Stimulated activated CD4-positive, alpha-beta T cell treated with anti-CD3 and anti-CD28 coated beads, Interleukin-15, amount 100 ng/mL, for 24 hours (primary cell): ENCODE measurements at places on chromosomes 16 and 17.

- no peak for DNase-seq
Observed at GRCh38 chr17:42049834-42050392, 488 bp downstream of the C17orf113 start.

DNA sequence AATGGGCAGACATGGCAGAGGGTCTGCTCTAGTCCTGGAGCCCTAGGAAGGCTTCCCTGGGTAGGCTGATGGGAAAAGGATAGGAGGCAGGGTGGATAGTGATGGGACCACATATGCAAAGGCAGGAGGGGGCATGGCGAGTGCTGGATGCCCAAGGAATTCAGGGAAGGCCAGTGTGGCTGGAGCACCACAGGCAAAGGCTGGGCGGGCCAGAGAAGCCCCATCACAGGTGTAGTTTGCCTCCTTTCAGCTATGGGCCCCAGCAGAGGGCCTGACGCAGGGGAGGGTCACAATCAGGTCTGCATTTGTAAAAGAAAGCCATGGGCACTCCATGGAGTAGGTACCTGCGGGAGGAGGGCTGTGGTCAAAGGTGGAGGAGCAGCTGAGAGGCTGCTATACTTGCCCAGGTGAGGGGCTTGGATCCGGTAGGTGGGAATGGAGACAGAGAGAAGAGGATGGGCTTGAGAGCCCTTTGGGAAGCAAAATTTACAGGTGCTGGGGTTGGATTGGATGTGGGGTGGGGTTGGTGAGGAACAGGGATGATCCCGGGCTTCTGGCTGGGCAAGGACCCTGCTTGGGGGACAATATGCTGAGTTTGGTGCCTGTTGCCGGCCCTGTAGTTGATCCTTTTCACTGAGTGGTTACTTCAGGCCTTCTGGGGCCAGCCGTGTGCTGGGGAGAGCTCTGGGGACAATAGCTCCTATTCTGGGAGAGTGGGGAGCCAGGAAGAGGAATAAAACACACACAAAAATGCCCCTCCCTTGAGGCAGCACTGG lies 6.5 kb upstream of the COL1A1 start:
- no peak for DNase-seq

- DNase-seq, result no peak
Observed at GRCh38 chr16:28205117-28205899, 6.5 kb downstream of the XPO6 start.

DNA sequence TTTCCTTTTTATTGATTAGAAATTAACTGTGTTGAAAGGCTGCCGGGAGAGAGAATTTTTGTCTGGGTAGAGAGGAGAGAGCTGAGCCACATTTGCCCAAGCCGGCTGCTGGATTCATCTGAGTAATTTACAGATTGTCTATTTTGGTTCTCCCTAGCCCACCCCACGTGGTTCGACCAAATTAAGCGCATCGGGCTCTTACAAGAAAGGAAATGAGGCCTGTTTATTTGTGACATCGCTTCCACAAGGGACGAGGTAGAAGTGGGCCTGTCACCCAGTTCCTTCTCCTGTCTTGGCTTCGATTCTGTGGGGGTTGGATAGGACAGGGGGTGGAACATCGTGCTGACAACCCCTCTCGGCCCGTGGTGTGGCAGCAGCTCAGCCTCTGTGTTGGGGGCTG lies 42.9 kb downstream of the SYT17 start:
- no peak for DNase-seq

DNA sequence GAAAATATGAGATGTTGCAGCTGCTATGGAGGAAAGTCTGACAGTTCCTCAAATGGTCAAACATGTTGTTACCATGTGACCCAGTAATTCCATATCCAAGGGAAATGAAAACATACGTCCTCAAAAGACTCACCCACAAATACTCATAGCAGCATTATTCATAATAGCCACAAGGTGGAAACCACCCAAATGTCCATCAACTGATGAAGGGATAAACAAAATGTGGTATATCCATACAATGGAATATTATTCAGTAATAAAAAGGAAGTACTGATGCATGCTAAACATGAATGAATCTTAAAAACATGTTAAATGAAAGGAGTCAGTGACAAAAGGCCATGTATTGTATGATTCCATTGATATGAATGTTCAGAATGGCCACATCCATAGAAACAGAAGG lies 140.2 kb downstream of the PITPNC1 start:
- DNase-seq, result no peak

GRCh38 chr17:80892019-80892855 lies 99.4 kb upstream of the CHMP6 start:
- DNase-seq, result peak; percentile 98

- DNase-seq, result no peak
Observed at GRCh38 chr16:50301626-50302471, 35.5 kb downstream of the ADCY7 start.

DNA sequence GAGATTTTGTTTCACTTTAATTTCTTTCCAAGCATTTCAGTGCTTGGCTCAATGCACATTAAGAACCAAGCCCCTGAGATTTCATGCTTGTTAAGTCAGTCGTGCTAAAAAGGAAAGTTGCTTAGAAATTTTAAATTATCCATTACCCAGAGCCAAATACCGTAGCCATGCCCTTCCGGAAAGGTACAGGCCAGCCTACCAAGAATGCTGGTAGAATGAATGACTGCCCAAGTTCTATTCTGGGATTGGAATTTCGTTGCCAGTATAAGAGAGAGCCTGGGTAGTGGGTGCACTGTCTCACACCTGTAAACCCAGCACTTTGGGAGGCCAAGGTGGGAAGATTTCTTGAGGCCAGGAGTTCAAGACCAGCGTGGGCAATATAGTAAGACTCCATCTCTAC lies 194.0 kb downstream of the KATNIP start:
- DNase-seq, result no peak

DNA sequence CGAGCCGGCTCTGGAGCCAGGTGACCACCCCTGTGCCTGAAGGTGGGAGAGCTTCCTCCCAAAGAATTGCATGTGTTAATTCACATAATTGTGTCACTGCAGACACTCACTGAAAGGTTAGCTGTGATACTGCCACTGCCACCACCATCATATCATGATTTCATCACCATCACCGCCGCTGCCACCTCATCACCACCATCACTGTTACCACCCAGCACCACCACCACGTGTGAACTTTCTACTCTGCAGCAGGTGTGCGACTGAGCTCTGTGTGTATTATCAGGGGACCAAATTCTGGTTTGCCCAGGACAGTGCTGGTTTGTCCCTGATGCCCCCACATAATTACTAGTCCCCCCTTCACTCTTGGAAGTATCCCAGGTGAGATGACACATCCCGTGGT lies 15.2 kb downstream of the BCAR1 start:
- DNase-seq, result peak; percentile 48

- no peak for DNase-seq
Observed at GRCh38 chr16:35552763-35553162, 2093.4 kb downstream of the TP53TG3F start.

- no peak for DNase-seq
Observed at GRCh38 chr17:50289278-50289677, 15.0 kb downstream of the TMEM92 start.

DNA sequence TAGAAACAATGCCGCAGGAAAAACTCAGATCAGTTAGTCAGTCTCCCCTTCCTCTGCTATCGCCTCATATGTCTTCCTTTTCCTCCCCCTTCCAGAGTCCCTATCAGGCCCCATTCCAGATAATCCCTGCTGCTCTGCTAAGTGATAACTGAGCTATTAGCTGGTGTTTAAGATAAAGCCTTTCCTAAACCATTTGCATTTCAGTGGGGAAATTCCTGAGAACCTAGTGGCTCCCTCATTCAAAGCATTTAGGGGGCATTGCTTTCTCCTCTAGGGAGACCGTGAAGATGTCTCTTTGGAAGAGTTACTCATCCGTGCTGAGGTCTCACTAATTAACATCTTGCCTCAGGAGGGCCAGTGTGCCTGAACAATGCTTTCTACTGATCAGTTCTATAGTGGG lies 401.6 kb downstream of the NPIPA7 start:
- no peak for DNase-seq

DNA sequence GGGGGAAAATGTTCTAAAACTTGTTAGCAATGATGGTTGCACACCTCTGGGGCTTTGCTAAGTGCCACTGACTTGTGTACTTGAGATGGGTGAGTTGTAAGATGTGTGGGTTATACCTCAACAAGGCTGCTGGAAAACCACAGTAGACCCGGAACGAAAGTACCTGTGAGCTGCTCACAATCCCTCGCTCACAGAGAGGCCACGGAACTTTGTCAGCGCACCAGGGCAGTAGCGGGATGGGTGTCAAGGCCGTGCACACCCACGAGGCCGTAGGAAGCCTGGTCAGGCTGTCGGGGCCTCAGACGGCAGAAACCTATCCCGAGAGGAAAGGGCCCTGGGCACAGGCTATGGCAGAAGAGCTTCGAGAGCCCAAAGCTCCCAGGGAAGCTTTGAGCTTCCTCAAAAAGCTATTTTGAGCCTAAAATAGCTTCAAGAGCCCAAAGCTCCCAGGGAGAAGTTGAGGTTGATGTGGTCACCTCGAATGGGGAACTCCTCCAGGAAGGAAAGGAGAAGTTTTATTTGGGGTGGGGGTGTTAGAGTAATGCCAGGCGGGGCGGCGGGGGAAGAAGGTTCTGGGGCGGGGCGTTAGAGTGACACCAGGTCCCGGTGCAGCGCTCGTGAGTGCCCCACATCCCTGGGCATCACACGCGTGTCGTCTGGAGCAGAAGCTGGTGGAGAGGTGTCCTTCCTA lies 19.0 kb downstream of the CBFA2T3 start:
- peak; percentile 42 for DNase-seq

DNA sequence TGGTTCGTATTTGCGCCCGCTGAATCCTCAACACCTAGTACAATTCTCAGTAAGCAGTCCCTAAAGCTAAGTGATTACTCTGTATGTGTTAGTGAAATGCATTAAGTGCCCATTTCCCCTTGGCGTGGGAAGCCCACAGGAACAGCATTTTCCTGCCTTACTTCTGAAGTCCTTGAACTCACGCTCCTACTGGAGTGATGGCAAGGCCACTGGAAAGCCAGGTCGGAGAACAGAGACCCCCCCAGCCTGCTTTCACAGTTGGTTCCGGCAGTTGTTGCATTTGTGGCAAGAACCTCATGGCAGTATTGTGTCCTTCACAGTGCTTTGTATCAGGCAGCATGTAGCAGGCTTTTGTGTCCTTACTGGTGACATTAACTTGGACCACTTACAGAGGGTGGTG lies 340.7 kb downstream of the CDH13 start:
- DNase-seq, result no peak

DNA sequence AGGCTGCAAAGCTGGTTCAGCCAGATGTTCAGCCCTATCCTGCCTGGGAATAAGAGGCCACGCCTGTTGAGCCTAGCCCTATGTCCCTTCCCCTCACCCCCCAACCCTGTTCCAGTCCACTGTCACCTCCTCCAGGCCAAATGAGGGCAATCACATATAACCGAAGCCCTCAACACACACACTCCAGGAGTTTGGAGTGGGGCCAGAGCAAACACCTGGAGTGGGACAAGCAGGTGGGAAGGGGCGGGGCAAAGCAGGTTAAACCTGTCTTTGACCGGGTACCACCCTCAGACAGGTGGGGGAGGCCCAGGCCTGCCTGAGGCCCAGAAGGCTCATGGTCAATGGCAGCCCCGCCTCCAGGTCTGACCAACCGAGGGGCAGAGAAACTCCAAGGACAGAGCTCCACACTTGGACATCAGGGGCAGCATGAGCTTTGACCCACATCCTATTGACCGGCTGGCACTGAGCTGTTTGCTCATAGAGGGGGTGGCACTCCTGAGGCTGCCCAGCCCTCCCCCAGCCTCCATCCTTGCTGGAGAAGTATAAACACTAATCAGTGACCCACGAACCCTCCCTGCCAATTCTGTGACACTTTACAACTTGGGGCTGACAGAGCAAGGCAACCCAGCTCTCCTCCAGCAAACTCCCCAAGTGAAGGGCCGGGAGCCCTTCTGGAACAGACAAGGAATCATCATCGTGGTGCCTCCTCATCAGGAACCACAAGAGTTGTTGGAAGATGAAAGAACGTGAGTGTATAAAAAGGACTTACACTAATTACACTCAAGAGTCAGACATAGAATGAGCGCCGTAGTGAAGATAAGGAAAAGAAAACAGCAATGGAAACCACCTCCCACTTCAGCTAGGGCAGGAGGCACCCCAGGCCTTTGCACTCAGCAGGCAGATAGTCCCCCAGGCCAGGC lies 1.5 kb downstream of the ESRP2 start:
- no peak for DNase-seq

DNA sequence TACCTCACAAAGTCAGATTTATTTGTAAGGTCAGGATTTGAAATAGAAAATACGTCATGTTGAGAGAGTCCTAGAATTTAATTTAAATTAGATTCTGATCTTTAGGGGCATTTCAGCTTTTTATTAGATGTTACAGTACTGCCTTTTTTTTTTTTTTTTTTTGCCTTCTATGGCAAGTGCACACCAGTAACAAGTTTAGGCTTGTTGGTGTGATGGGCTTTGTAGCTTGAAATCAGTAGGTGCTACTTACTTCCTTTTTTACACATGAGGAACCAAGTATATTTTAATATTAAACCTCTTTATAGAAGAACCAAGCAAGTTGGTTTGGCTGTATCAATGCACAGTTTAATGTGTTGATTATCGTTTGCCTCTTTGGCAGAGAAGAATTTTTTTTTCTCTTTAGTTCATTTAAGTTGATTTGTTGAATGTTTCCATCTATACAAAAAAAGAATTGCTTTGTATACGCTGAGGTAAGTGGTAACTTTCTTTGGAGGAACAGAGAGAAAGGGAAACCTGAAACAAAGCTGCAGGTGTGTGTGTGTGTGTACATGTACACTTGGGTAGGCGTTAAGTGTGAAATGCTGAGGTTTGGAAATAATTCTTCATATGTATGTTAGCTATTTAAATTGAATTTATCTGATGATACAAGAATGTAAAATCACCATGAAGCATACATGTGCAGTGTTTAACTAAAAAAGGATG lies 15.7 kb downstream of the RBL2 start:
- no peak for DNase-seq

DNA sequence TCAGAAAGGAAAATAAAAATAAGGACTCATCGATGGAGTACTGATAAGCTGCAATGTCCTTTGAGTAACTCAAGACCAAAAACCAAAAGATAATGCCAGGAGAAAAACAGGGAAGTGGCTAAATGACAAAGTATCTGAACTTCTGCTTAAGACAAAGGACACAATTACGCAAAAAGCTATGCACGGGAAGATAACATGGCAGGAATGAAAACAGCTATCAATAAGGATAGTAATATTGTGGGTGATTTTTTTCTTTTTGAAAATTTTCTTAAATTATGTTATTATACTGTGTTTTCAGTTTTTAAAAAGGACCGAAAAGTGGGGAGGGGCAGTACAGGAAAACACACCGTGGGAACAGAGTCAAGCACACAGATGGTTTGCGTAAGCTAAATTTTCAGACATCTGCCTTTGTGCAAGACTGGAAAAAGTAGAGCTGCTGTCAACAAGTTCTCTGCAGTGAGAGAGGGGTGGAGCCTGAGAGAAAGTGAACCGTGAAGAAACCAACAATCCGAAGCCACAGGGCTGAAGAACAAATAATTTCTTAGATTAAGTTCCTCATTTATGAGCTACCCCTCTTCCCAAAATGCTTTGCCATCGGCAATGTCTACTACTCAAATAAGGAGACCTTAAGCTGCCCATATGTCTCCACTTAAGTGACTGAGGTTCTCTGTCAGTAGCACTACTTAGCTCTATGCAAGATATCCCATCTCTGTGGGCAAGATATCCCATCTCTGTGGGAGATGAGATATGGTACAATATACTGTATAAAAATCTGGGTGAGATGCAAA lies 99.9 kb upstream of the CORO6 start:
- DNase-seq, result peak; percentile 26
